Esophagus muscularis mucosa (tissue), 4 donors: ENCODE measurements at places on chromosomes 12 and 14. TPM values are rescaled to one million over a fixed set of nuclear protein-coding genes. Genes with fewer than 3 reads are reported as not detected.

DNA sequence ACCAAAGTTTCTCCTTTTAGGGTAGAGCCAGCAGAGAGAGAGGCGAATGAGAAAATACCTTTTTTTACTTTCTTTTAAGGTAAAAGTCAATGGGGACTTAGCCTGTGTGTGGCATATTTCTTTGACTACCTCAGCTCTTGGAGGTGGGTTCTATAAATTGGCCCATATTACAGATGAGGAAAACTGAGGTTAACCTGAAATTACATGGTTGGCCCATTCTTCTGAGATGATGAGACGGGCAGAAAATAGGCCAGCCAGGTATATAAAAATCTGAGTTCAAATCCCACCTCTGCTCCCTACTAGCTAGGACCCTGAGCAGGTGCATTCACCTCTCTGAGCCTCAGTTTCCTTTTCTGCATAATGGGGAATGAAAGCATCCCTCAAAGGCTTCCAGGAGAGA lies 22.4 kb downstream of the LHX5 start:
- no peak for DNase-seq

- no peak for DNase-seq
Measured at GRCh38 chr12:49662998-49663843, 39.9 kb downstream of the PRPF40B start.

DNA sequence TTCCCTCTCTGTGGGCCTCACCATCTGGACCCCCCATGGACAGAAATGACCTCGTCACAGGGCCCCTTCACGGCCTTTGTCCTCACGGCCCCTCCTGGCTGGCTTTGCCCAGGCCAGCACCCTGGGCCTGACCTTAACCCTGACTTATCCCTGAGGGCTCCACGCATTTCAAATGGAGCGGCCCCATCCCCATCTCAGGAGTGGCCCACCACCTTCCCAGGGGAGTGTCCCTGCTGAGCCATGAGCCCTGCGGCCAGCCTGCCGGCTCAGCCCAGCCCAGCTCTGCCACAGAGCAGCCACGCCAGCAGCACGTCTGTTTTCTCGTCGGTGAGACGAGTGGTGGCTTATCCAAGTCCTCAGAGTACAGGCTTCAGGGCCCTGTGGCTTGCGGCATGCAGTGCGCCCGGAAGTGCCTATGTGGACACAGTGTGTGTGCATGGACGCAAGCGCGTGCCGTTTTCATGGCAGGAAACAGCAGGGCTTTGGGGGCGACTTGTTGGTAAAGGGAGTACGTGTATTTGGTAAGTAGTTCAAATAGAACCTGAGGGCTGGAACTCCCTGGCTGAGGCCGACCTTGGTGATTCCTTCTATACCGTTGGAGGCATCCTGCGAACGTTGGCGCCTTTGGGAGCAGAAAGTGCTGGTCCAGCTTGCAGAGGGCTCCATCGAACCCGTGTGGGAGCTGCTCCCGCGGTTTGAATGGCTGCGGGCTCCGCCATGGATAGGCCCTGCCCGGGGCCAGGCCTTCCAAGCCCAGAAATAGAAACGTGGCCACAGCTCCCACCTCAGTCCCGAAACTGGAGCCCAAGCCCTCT lies 52.1 kb downstream of the LRCOL1 start:
- DNase-seq: no peak

MSI1 gene
- total RNA-seq: 0.19 TPM

DNA sequence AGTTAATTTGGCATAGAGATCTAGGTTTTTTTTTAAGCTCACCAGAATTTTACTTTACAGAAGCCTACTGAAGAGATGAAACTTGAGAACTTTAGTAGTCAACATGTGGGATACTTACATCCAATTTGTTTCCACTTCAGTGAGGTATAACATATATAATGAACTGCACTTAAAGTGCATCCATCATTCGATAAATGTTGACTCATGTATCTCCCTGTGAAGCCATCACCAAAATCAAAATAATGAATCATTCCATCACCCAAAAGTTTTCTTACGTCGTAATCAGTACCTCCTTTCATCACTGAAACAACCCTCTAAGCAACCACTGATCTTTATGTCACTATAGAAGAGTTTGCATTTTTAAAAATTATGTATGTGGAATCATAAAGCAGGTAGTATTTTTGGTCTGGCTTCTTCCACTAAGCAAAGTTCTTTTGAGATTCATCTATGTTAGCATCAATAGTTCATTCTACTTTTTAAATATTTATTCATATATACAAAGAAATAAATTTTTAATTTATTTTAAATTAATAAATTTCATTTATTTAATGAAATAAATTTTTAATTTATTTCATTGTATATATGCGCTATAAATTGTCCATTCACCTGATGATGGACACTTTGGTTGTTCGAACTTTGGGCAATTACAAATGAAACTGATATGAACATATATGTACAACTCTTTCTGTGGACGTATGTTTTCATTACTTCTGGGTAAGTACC lies 2.0 kb upstream of the CPNE8 start:
- no peak for DNase-seq

ADAM21 gene
- 0.26 TPM for total RNA-seq

DNA sequence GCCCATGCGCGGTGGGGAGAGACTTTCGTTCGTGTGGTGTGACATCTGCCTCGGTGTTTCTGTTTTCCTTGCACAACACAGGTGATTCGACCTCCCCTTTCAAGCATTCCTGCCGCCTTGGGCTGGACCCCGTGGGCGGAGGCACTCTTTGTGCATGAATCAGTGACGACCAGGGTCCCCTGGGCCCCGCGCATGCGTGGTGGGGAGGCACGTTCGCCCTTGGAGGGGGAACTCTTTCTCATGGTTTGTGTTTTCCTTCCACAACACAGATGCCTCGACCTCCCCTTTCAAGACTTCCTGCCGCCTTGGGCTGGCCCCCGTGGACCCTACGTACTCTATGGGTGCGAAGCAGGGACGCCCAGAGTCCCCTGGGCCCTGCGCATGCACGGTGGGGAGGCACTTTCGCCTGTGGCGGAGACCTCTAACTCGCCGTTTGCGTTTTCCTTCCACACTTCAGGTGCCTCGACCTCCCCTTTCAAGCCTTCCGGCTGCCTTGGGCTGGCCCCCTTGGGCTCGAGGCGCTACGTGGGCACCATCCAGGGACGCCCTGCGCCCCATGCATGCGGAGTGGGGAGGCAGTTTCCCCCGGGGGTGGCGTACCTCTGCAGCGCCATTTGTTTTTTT lies 340.9 kb downstream of the ALG10 start:
- no peak for DNase-seq

DNA sequence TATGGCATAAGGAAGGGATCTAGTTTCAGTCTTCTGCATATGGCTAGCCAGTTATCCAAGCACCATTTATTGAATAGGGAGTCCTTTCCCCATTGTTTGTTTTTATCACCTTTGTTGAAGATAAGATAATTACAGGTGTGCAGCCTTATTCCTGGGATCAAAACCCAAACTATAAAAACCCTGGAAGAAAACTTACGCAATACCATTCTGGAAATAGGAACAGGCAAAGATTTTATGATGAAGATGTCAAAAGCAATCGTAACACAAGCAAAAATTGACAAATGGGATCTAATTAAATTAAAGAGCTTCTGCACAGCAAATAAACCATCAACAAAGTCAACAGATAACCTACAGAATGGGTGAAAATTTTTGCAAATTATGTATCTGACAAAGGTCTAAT lies 128.5 kb upstream of the DCN start:
- DNase-seq: no peak

AQP2 gene
- total RNA-seq: not detected

DNA sequence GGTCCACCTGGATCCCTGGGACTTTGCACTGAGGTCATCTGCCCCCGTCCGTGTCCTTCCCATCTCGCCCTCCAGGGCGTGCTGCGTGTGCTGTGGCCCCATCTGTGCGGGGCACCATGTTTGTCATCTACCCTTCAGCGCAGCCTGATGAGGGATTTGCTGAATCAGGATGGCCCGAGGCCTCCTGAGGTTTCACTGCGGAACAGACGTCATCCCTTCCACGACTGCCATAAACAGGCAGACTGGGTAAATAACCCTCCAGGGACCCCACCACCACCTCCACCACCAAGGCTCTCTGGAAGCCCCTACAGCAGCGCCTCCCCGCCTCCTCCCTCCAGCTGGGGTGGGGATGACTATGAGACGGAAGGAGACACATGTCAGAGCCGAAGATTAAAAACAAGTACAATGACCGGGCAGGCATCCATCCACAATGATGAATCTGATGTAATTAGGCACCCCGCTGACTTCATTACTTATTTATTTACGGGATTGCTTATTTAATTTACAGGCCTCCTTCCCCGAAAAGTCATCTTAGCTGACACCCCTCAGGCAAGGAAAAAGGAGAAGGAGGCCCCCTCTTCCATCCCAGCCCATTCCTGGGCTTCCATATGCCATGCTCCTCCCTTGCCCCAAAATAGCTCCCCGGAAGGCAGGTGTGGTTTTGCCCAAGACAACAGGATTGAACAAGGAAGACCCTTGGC lies 39.4 kb downstream of the NCOR2 start:
- DNase-seq: no peak

DNA sequence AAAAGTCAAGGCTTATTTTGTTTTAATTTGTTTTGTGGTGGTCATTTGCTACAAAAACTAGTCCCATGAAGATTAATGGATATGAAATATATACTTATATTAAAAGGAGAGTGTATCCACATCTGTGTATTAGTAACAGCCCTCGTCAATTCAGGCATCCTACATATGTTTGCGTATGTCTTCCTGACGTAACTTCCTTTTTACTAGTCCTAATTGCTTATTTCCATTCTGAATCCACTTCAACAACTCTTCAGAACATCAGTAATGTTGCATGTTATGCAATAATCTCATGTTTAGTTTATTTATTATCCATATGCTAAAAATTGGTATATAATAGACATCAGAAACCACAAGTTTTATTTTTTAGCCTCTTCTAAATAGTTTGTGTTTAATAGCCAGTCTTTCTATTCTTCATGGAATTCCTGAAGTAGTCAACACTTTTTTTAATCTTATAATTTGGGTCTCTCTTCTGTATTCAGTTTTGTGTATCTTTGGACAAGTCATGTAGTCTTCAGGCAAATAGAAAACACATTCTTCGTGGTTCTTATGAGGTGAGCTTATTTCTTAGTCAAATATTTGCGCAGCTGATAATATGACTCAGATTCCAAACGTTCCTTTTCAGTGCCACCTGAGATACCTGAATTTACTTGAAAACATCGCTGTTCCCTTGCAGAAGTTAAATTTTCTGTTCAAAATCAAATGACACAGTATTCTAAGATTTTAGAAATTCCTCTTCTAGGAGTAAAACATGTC lies 268.6 kb downstream of the CCDC59 start:
- DNase-seq: no peak

GRCh38 chr12:90048918-90049317 lies 340.3 kb upstream of the ATP2B1 start:
- no peak for DNase-seq

DNA sequence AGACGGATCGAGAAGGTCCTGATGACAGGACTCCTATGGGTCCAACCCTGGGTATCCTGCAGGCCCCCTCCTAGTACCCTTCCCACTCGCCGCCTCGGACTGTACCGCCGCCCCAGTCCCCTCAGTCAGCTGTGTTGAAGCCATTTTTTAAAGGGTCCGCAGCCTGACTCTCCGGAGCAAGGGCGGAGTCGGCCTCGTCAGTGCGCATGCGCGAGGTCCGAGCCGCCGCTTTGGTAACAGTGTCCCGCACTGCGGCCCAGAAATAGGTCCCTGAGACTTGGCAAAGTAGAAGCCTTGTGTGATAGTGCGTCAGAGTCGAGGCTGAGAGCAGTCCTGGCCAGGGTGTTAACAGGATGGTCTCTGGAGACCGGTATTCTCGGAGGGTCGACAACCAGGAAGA lies 769.0 kb upstream of the ALG10B start:
- peak; percentile 66 for DNase-seq

DNA sequence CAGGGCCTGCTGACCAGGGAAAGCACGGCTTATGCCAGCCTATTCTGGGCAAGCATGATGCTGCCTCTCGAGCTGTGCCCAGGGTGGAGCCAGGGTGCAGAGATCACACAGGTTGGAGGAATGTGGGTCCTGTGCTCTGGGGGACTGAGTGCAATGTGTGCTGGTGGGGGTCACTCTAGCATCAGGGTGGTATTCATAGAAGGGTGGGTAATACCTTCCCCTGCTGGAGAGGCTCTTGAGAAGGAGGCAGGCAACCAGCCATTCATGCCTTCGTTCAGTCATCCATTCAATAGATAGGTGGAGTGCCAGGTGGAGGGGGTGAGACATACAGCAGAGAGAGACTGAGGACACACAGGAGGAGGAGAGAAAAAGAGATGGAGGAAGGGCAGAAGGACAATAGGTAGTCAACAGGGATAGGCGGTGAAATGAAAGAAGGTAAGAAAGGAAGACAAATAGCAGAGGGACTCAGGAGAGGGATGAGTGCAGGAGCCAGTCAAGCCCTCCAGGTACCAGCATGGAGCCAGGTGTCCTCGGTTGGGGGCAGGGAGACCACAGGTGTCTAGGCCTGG lies 5.2 kb upstream of the ZNF385A start:
- no peak for DNase-seq

GRCh38 chr12:6840761-6841515 lies at the start of gene GNB3:
Gene GNB3, plus strand, starts transcription at chr12:6840925. Its CDS starts 363 bp downstream, at chr12:6841288.
- DNase-seq: no peak

GRCh38 chr14:86613786-86614185 lies 1083.8 kb downstream of the FLRT2 start:
- DNase-seq: no peak

- DNase-seq: no peak
Measured at GRCh38 chr14:38311655-38312054, 55.8 kb upstream of the CLEC14A start.

GRCh38 chr14:34957771-34958286 lies 25.0 kb upstream of the SRP54 start:
- no peak for DNase-seq
